ENCODE measurements at places on chromosomes 4 and X. TPM values are rescaled to one million over a fixed set of nuclear protein-coding genes. Genes with fewer than 3 reads are reported as not detected.

HGFAC gene
- total RNA-seq = 0.52 TPM

DNA sequence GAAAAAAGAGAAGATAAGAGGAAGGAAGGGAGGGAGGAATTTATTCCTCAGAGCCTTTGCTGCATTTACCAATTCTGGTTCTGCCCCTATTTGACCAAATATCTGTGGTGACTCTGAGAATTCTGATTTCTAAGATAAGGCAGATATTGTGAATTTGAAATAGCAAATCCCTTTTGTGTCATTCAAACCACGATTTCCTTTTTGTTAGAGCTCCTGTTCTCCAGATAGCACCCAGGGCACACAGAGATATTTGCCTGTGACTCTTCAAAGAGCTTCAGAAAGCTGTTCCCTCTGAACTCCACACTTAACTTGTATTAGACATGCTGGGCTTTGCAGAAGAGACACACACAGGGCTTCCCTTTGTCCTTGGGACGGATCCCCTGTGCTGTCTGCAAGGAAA lies 272.2 kb downstream of the DHRSX start:
- DNase-seq = no peak

DNA sequence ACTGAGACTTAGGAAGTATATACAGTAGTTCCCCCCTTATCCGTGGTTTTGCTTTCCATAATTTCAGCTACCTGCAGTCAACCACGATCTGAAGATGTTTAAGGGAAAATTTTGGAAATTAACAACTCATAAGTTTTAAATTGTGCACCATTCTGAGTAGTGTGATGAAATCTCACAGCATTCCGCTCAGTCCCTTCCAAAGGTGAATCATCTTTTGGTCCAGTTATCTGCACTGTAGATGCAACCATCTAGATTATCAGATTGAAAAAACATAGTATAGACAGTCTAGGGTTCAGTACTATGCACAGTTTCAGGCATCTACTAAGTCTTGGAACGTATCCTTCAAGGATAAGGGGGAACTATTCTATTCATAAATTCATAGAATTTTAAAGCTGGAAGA lies 109.0 kb downstream of the ANXA3 start:
- no peak for DNase-seq

- DNase-seq = peak; percentile 90
Measured at GRCh38 chr4:24321131-24321530, 263.2 kb downstream of the DHX15 start.

GRCh38 chr4:159098482-159099127 lies 4.3 kb upstream of the RAPGEF2 start:
- DNase-seq = no peak

STBD1 gene
- 7.2 TPM for total RNA-seq

- peak; percentile 43 for DNase-seq
Measured at GRCh38 chrX:19628011-19628575, 112.8 kb upstream of the MAP3K15 start.

SCD5 gene
- total RNA-seq = 61.7 TPM

DNA sequence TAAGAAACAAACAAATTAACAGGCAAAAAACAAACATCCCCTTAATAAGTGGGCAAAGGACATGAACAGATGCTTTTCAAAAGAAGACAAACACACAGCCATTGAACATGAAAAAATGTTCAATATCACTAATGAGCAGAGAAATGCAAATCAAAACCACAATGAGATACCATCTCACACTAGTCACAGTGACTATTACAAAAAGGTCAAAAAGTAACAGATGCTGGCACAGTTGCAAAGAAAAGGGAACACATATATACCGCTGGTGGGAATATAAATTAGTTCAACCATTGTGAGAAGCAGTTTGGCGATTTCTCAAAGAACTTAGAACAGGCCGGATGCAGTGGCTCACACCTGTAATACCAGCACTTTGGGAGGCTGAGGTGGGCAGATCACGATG lies 146.1 kb upstream of the NEIL3 start:
- DNase-seq = peak; percentile 73

GRCh38 chrX:154373340-154374306 lies 811 bp downstream of the FLNA start:
- DNase-seq = peak; percentile 67

SEL1L3 gene
- total RNA-seq = 24.9 TPM

DNA sequence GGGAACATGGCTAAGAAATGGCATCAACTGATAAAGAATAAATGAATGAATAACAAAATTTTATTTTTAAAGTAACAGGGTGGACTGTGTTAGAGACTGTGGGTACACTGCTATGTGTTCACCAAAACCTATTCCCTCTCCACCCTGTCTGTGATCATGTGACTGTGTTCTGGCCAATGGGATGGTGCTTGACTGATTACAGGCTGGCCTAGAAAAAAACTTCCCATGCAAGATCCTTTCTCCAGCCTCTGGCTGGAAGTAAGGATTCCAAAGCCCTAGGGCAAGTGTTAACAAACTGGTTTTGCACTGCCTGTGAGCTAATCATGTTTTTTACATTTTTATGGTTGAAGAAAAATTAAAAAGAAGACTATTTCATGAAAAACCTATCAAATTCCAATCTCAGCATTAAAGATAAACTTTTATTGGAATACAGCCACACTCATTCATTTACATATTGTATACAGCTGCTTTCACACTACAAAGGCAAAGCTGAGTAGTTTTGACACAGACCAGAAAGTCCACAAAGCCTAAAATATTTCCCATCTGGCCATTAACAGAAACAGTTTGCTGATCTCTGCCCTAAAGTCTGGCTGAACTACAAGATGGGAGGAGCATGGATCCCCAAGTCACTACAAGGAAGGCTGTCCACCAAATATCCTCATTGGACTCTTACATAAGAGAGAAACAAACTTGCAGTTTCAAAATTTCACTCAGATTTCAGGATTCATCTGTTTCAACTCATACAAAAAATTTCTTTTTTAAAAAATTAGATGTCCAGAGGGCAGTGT lies 133.2 kb downstream of the ARHGAP6 start:
- no peak for DNase-seq

CXXC4 gene
- 10.6 TPM for total RNA-seq

DNA sequence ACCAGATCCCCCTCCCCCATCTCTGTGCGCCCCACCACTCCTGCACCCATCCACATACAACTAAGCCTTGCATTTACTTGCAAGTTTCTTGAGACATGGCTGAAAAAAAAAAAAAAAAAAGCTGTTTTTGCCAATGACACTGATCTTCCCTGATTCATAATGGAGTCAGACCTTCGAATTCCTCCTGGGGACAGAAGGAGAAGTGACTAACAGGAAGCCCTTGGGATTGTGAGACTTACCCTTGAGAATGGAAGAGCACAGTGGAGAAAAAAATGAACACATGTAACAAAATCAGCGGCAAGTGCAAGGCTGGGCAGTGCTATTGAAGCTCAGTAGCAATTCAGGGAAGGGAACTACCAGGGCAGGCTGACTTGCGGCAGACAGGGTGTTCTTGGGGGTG lies 288.4 kb downstream of the BCOR start:
- peak; percentile 75 for DNase-seq

NOX1 gene
- not detected for total RNA-seq

CT45A1 gene
- not detected for total RNA-seq

DNA sequence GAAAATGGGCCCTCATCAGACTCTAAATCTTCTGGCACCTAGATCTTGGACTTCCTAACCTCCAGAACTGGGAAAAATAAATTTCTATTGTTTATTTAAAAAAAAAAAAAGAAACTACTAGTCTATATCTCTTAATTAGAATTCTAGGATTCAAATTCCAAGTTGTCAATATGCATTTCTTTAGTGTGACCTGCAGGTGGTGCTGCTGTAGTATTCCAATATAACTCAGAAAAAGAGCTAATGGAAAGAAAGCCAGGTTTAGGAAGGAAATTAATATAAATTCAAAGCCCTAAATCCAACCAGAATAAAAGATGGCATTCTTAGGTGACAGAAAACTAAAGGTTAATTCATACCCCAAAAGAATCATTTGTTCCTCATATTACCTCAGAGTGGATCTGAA lies 80.0 kb upstream of the NALF2 start:
- no peak for DNase-seq

DNA sequence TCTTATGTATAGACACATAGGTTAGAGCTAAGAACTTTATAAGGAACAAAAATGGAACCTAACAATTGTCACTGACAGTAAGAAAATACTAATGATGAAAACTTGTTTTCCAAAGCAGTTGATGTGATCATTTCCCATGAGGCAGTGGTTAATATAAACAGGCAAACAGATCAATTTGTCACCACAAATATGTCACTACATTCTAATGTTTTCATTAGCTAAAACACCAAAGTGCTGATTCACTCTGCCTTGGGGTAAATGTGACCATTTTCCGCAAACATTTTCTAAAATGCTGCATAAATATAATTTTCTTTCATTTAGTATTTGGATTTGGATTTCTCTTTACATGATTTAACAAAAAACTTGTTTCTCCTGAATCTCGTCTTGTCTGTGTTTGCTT lies 408.9 kb upstream of the CTSO start:
- DNase-seq = peak; percentile 54

GRCh38 chr4:77861495-77861894 lies 1.1 kb upstream of the MRPL1 start:
- peak; percentile 37 for DNase-seq

AR gene
- 8.3 TPM for total RNA-seq

PCDH10 gene
- 12.5 TPM for total RNA-seq

DNA sequence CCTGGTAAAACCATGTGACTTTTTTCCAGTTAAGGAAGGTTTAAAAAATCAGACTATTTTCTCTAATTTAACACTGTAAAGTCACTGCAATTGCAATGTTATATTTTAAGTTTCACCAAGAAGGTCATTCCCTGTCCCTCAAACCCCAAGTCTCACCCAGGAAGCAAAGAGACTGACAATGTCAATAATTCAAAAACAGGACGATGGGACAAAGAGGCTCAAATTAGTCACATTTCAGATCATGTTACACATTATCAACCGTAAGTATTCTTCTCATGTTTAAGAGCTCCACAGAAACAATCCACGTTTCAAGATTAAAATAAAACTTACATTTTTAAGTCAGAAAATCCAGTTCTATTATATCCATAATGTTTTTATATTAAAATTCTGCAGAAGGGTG lies 13.2 kb downstream of the SHISA3 start:
- no peak for DNase-seq

GRCh38 chr4:163598489-163598888 lies 104.0 kb downstream of the TMA16 start:
- DNase-seq = no peak

DNA sequence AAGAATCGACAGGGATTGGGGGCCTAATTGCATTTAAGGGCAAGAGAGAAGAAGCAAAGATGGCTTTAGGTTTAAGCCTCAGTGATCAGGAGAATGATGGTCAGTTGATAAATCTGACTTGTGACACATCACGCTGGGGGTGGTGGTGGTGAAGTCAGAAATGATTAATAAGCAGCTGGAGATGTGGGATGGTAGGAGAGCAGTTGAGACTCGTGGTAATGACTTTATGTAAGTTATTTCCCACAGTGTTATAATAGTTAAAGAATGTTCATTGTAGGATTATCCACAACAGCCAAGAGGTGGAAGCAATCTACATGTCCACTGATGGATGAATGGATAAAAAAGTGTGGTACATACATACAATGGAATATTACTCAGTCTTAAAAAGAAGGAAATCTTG lies 178.9 kb upstream of the GPC4 start:
- DNase-seq = peak; percentile 68

- DNase-seq = peak; percentile 76
Measured at GRCh38 chr4:76213415-76214176, at the start of gene SCARB2. TSS of gene SCARB2 (minus strand) at chr4:76213824. CDS start at chr4:76213543, 281 bp downstream.

DNA sequence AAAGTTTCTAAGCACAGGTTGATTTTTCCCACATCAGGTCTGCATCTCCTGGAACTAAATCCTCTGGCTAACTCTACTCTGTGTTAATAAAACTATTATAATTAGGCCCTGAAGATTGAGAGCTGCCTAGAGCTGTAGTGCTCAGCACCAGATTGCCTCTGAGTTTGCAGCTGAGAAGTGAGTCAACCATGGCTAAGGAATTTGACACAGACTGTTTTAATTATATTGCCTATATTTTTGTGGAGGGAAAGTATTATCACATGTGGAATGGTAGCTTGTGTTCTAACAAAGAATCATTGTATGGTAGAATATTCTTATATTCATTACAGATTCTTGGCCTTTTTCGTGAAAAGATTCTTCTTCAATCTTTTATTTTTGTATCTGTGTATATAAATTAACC lies 1907.6 kb upstream of the TENM3 start:
- peak; percentile 11 for DNase-seq

- DNase-seq = no peak
Measured at GRCh38 chrX:112874614-112875013, 34.0 kb upstream of the AMOT start.

HOPX gene
- total RNA-seq = 1.7 TPM

DNA sequence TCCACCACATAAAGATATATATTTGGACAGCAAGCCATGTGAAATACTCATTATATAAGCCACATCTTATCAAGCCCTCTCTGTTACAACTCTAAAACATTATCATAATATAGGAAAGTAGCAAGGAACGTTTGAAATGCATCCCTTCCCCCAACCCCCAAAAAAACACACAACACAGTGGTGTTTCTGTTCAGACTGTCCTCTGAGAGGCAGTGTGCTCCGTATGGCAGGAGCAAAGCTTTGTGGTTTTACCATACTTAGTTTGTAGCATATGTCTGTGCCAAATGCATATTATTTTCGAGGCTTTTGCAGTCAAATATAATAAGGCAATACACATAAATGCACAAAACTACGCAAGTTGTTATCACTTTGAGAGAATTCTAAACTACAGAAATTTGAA lies 194.2 kb downstream of the RAPGEF2 start:
- no peak for DNase-seq
